ENCODE measurements at places on chromosomes 6 and 20. TPM values are rescaled to one million over a fixed set of nuclear protein-coding genes. Genes with fewer than 3 reads are reported as not detected.
A peak's percentile ranks its signal among the peaks of the same experiment; 100 is the strongest.

- no peak for DNase-seq
These were observed 2.6 kb downstream of the SPACA1 start for GRCh38 chr6:88050140-88050818.

DNA sequence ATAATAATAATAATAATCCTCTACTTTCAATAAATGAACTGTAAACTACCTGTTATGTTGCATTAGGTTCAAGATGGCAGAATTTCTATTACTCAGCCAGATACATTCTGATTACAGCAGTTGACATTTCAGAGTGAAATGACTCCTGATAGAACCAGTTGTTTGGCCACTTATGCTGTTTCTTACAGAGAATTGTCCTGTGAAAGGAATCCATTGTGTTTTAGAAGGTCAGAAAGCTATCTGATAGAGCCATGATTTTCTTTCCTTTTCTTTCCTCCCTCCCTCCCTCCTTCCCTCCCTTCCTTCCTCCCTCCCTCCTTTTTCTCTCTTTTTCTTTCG, 16.6 kb downstream of the GJA10 start:
- no peak for DNase-seq

DNA sequence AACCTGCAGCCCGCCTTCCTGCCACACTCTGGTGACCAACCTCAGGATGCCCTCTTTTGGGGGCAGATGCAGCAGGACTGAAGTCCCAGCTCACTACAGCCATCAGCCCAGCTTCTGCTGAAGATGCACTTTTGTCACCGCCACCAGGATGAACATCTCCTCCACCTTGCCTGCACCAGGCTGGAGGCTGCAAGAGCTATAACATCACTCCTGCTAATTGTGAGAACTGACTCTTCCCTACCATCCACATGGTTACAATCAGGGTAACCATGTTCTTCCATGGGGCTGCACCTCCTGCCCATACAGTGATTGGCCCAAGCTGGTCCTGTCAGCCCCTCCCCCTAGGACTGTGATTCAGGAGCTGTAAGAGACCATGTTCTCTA, 2.0 kb upstream of the ACTL10 start:
- no peak for DNase-seq

- DNase-seq = peak; percentile 60
These were observed 32.6 kb downstream of the CEP85L start for GRCh38 chr6:118618676-118619377.

- no peak for DNase-seq
These were observed 2.0 kb downstream of the LRRC1 start for GRCh38 chr6:53796791-53797190.

- DNase-seq = no peak
These were observed 40.9 kb downstream of the VSTM2L start for GRCh38 chr20:37943501-37944455.

Gene FABP7
- 0.22 TPM for total RNA-seq

Gene NSFL1C
- total RNA-seq = 62.2 TPM

Gene MAP1LC3A
- 44.0 TPM for total RNA-seq

DNA sequence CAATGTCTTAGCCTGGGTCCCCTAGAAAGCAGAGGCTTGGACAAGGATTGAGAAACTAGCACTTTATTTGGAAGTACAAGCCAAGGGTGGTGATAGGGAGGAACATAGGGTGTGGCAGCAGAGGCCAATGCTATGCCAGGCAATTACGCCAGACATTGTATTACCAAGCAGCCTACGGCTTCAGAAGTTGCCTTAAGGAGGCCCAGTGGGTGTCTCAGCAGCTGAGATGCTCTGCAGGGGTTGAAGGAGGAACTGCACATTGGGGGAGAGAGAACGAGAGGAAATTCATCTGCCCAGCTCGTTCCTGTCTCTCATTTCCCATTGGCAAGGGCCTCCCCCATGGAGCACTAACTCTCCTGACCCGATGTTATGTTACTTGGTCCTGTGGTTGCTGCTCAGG, 859 bp downstream of the C20orf202 start:
- DNase-seq = no peak

Gene DCBLD1
- total RNA-seq = 8.1 TPM

- DNase-seq = no peak
These were observed 615.4 kb downstream of the MAFB start for GRCh38 chr20:40073535-40074111.

DNA sequence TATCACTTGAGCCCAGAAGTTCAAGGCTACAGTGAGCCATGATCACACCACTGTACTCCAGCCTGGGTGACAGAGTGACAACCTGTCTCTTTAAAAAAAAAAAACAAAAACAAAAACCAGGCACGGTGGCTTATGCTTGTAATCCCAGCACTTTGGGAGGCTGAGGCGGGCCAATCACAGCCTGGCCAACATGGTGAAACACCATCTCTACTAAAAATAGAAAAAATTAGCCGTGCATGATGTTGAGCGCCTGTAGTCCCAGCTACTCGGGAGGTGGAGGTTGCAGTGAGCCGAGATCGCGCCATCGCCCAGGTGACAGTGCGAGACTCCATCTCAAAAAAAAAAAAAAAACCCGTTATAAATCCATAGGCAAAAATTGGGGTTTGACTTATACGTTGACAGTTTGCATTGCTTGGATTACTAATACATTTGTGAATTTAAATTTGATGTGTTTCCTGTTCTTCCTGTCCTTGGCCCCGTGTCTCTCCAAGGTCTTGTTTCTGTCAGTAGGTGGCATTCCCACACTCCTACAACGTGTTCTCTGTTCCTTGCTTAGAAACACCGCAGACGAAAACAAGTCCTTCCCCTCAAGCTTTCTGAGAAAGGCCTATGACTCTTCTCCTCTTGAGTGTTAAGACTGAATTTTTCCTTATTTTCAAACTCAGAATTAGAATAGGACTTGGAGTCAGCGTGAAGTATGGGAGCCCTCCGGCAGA, 147.0 kb downstream of the DTNBP1 start:
- DNase-seq = no peak

DNA sequence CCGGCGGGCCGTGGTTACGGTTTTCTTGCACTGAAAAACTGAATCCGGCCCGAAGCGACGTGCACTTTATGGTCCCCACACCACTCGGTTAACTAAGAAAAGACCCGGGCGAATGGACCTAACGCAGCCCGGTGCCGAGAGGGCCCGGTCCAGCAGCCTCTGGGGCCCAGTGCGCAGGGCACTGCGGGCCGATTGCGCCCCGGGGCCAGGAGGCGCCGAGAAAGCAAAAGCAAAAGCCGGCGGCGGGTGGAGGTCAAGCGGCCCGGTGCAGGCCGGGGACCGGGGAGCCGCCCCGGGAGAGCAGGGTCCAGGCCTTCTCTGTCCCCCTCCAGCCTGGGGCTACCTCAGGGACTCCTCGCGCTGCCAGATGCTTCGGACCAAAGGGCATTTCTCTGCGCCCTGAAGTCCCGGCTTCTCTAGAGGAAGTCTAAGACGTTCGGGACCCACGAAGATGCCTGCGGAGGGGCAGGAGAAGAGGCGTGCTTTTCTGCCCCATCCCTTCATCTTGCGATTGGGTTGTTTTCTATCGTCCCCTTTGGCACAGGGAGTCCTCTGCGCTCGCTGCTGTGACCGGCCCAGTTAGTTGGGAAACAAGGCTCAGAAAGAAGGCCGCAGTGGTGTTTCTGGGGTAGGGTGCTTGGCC, 4.4 kb downstream of the FOXF2 start:
- DNase-seq = no peak

Gene C6orf15
- not detected for total RNA-seq

Gene MDFI
- 7.1 TPM for total RNA-seq

GRCh38 chr20:38875175-38875993, 50.8 kb upstream of the FAM83D start:
- peak; percentile 18 for DNase-seq

- DNase-seq = no peak
These were observed 87.7 kb upstream of the BEND3 start for GRCh38 chr6:107202876-107203468.

All from adrenal gland (tissue), 19 donors.